Spinal cord (tissue), 10 donors: ENCODE measurements at places on chromosomes 2 and 18. TPM values are rescaled to one million over a fixed set of nuclear protein-coding genes. Genes with fewer than 3 reads are reported as not detected.

GRCh38 chr2:113846429-113846828, 43.5 kb upstream of the ACTR3 start:
- no peak for DNase-seq

GRCh38 chr18:22363867-22364463, 53.8 kb downstream of the CTAGE1 start:
- DNase-seq = no peak

- DNase-seq = no peak
Observed at GRCh38 chr2:218010140-218010983, 7.6 kb upstream of the TNS1 start.

DNA sequence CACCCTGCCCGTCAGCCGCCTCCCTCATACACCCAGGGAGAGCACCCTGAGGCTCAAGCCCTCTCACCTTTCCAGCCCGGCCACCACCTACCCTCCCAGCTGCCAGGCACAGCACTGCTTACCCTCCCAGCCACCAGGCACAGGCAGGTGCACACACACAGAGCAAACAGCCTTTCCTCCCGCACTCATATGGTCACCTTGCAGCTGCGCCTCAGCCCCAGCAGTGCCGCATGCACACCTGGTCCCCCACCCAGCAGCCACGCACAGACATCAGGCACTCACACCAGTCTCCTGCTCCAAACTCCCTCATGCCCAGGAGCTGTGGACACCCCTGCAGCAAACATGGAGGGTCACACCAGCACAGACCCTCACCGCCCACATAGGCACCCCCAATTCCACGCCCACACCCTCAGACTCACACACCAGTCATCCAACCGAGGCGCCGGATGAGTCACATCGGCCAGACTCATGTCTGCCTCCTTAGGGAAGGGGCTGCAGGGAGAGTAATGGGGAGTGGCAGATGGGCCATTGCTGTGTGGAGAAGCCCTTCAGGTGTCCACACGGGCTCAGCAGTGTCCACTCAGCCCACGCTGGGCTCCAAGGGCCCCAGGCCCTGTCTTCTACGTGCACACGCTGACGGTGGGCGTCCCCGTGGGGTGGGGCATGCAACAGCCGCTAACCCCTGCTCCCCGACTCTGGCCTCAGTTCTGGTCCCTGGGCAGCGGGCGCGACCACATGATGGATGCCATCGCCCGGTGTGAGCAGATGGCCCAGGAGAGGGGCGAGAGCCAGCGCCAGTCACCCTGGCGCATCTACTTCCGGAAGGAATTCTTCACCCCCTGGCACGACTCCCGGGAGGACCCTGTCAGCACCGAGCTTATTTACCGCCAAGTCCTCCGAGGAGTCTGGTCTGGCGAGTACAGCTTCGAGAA, 22.3 kb upstream of the GPR17 start:
- DNase-seq = no peak

DNA sequence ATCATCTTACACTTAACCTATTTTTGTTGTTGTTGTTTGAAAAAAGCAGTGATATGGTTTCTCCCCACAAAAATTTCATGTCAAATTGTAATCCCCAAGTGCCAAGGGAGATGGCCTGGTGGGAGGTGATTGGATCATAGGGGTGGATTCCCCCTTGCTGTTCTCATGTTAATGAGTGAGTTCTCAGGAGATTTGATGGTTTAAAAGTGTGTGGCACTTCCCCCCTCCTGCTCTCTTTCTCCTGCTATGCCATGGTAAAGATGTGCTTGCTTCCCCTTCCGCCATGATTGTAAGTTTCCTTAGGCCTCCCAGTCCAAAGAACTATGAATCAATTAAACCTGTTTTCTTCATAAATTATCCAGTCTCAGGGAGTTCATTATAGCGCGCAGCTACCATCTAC, 1362.7 kb upstream of the FAM98A start:
- DNase-seq = no peak

- no peak for DNase-seq
Observed at GRCh38 chr2:109645412-109646184, 31.4 kb downstream of the SOWAHC start.

GRCh38 chr2:17373041-17373440, 145.2 kb downstream of the RAD51AP2 start:
- no peak for DNase-seq

DNA sequence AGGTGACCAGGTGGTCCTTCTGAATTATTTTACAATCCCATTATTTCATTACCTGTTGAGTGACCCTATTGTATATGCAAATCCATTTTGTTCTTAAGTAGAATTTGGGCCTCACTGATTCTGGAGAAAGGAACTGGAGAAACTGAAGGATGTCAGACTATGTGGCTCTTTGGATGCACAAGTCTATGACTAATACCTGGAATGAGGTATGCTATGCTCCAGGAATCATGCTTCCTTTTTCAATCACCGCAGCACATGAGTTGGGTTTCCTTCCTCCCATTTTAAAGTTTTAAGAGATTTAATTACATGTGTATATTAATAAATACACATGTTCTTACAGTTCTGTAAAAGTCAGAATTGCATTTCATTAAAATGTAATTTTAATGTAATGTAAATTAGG, 253.9 kb upstream of the VWC2L start:
- no peak for DNase-seq

- no peak for DNase-seq
Observed at GRCh38 chr2:220347626-220348025, 720.2 kb downstream of the SLC4A3 start.

- DNase-seq = no peak
Observed at GRCh38 chr2:158189526-158189925, 87.8 kb downstream of the UPP2 start.

DNA sequence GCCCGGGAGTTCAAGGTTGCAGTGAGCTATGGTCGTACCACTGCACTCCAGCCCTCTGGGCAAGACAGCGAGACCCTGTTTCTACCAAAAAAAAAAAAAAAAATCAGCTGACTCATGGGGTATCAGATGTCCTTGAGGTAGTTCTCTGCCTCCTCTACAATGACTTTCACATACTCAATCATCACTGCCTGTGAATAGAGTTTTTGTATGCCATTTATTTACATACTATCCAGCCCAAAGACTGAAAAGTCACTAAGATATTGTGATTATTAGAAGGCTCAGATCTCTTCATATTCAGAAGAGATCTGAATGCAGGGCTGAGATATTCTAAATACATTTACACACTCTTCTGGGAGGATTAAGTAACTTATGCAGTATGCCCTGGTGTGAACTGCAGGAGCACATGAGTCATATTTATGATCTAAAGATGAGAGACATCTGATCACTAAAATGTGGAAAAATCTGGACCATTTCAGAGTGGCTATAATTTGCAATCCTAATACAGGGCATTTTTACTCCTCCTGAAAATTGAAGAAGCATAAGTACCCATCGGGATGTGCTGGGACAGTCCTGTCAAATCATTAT, 38.9 kb downstream of the KLF7 start:
- no peak for DNase-seq

DNA sequence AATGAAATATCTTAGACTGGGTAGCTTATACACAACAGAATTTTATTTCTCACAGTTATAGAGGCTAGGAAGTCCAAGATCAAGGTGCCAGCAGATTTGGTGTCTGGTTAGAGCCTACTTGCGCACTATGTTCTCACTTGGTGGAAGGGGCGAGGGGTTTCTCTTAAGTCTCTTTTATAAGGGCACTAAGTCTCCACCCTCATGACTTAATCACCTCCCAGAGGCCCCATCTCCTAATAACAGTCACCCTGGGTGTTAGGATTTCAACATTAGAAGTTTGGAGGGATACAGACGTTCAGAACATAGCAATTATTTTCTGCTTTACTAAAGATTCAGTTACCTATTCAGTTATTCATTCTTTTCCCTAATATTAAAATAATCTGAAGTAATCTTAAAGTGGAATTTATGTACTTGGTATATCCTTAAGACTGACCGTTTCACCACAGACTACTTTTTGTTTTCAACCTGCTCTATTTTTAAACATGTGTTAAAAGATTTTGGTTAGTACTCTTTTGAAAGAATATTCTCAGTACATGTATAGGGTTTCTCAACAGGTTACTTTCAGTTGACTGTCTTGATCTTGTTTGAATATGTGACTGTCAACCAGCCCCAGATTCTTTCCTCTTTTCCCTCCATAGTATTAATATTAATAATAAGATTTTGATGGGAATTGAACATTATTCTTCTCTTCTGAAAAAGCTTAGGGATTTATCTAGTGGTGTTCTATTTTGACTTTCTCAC, 130.0 kb downstream of the TAF4B start:
- DNase-seq = no peak

GRCh38 chr18:74284191-74284979, 7.4 kb downstream of the CYB5A start:
- DNase-seq = peak; percentile 54

GRCh38 chr18:23503963-23504344, 643 bp downstream of the RMC1 start:
- DNase-seq = no peak

DNA sequence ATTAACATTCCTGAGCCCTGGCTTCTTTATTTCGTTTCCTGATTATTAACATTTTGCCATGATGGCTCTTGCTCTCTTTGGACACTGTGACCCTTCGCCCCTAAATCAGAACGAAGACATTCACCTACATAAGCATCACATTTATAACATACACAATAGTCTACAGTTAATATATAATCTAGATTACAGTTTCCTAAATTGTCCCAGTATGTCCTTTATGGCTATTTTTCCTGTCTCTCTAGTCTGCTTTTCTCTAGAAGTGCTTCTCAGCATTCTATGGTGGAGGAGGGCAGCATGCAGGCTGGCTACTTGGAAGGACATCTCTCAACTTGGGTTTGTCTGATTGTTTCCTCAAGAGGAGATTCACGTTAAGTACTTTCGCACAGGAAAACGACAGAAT, 49.9 kb downstream of the FAM210A start:
- DNase-seq = no peak

- DNase-seq = no peak
Observed at GRCh38 chr18:49112664-49113063, 161.9 kb upstream of the SMAD7 start.

- no peak for DNase-seq
Observed at GRCh38 chr18:36759167-36759776, 69.5 kb downstream of the TPGS2 start.

GRCh38 chr2:74924463-74925265, 33.8 kb upstream of the POLE4 start:
- DNase-seq = no peak

- DNase-seq = no peak
Observed at GRCh38 chr2:145402706-145403277, 882.9 kb upstream of the ZEB2 start.

GRCh38 chr18:59279722-59280121, 6.5 kb upstream of the RAX start:
- no peak for DNase-seq

- DNase-seq = no peak
Observed at GRCh38 chr18:49094979-49095632, 144.3 kb upstream of the SMAD7 start.

The SLC16A14 gene
- total RNA-seq = 26.7 TPM

The IFIH1 gene
- total RNA-seq = 9.3 TPM

The LBX2 gene
- not detected for total RNA-seq

The REG3A gene
- total RNA-seq = not detected

The GPR35 gene
- total RNA-seq = 2.1 TPM

The SERPINB7 gene
- total RNA-seq = not detected

The RAD51AP2 gene
- 0.69 TPM for total RNA-seq

The SIX2 gene
- total RNA-seq = 5.5 TPM

The SEMA4C gene
- total RNA-seq = 42.9 TPM

The PROC gene
- 0.99 TPM for total RNA-seq

The MATN3 gene
- 3.5 TPM for total RNA-seq
